ENCODE measurements at places on chromosomes 1 and 21. TPM values are rescaled to one million over a fixed set of nuclear protein-coding genes. Genes with fewer than 3 reads are reported as not detected.

The DCST1 gene
- not detected for total RNA-seq

DNA sequence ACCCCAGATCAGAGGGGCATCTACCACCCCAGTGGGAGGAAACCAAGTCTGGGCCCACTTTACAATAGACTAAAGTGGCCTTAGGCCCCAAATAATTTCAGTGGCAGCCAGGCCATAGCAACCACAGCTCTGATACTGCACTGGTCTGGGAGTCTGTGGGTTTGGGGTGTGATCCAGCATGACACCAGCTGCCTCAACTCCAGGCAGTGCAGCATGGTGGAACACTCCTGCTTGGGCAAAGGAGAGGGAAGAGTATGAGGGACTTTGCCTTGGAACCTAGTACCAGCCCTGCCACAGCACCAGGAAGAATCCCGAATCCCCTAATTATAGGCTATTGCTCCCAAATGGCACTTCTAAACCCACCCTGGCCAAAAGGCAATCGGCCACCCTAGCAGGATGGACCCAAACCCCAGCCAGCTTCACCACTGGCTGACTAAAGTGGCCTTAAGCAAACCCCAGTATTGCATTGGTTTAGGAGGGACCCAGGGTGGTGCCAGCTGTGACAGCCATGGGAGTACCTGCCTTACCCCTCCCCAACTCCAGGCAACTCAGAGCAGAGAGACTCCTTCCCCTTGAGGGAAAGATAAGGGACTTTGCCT, 47.1 kb downstream of the PACC1 start:
- no peak for DNase-seq

DNA sequence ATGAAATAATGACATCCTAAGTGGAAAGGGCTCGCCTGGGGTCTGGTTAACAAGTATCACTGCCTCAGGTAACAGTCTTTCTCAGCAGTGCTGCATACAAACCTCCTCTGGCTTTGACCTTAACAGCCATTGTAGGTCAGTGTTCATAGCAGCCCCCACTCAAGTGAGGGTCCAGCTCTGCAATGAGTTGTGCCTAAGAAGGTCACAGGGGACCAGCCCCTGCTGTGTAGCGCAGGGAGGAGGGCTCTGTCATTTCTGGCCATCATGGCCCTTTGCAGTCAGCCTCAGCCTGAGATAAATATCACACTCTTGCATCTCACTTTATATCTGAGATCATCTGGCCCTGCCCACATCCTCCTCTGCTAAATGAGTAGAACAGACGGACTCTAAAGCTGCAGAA, 18.1 kb upstream of the MYSM1 start:
- no peak for DNase-seq

- peak; percentile 15 for DNase-seq
These were observed 274.1 kb upstream of the CHRM3 start for GRCh38 chr1:239112101-239112935.

GRCh38 chr1:55848906-55849305, 633.7 kb upstream of the USP24 start:
- peak; percentile 68 for DNase-seq

GRCh38 chr1:160104486-160104885, 6.1 kb upstream of the IGSF8 start:
- no peak for DNase-seq

- DNase-seq: no peak
These were observed 65.2 kb downstream of the CD247 start for GRCh38 chr1:167453123-167453522.

GRCh38 chr1:73886716-73887115, 311.3 kb downstream of the LRRIQ3 start:
- no peak for DNase-seq

DNA sequence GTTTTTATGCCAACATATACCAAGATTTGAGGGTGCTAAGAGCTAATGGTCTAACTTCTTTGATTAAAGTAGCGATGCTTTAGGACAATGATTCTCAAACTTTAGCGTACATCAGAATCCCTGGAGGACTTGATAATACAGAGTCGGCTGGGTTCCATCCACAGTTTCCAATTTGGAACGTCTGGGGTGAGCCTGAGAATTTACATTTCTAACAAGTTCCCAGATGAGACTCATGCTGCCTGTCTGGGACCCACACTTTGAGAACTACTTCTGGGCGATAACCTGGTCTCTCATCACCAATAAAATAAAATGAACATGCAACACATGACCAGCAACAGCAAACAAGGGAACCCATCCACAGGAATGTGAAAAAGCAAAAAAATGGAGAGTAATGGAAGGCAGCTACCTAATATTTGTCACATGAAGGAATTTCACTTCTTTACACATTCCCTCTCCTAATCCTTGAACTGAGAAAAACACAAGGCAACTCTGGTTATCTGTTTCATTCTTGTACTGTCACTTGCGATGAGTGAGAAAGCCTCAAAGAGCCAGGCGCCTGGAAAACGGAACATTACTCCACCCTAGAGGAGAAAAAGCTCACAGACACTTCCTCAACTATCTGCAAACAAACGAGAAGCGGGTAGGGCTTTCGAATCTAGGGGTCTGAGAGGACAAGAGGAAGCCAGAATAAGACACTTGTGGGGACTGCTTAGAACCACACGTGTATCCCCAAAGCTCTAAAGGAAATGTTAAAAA, 14.0 kb downstream of the HSF2BP start:
- peak; percentile 72 for DNase-seq

DNA sequence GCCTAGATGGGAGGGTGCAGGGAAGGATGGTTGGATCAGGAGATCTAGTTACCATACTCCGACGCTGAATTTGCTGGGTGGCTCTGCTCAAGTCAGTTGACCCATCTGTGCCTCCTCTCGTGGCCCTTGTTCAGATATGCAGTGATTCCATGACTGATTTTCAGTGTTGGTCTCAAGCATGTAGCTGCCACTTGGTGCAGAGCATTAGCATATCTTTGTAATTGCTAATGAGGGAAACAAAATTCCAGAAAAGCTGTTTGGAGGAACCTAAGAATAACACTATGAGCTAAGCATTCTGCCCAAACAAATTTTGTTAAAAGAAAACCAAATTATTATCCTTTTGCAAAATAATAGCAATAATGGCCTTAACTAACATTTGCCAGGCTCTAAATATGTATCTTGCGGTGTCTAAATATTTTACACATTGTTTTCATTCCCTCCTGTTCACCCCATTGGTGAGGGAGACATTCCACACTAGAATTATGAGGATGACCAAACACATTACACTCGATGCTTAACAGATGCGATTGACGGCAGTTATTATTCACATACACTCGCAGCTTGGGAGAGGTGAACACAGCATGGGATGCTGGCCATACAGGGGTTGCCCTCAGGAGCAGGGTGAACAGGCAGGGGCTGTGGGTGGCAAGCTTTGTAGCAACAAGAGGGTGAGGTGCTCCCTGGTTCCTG, 69.1 kb downstream of the KCNJ15 start:
- no peak for DNase-seq

GRCh38 chr1:204350857-204351573, 8.7 kb downstream of the PLEKHA6 start:
- DNase-seq: peak; percentile 96

The ZNF691 gene
- 27.7 TPM for total RNA-seq

The TAF12 gene
- 15.2 TPM for total RNA-seq

DNA sequence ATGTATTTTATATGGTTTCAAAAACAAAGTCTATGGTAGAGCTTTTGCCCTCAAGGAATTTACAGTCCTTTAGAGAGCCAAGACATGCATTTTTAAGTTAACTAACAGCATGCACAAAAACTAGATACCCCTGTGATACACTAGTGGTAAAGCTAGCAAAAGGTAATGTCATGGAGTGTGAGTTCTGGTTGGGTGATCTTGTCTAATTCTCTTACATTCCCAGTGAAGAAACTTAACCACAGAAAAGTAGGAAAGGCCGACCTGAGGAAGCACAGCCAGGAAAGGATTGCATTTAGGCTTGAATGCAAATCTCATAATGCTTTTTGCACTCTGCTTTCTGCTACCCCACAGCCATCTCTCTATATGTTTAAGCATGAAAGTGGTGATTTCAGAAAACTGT, 202.2 kb downstream of the ROR1 start:
- DNase-seq: no peak

GRCh38 chr1:153816283-153816889, 41.2 kb downstream of the SLC27A3 start:
- DNase-seq: no peak

DNA sequence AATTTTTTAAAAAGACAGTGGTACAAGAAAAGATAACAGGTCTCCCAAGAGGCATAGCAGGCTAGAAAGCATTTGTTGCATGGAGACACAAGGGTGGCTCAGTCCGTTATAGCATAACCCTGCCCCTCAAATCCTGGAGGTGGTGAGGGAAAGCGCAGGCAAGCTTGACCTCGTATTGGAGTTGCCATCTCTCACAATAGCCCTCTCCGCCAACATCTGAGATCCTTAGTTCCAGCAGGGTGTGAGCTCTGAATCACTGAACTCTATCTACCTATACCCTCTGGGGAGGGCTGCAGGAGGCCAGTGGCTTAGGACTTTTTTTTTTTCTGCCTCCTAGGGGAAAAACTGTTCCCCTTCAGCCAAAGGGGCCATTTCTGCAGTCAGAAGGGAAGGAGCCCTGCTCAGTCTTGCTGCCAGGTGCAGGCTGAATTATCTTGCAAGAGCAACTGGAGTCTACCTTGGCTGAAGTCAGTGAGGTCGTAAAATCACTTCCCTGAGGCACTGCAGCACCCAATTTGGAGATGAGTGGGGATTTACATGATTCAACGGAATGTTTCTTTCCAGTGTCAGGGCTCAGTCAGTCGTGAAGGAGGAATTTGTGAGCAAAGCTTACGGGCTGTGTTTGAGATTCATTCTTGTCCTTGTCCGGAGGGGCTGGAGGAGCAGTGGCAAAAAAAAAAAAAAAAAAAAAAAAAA, 17.2 kb upstream of the C8A start:
- DNase-seq: no peak

All from GM23338 (cell line).